ENCODE measurements at places on chromosomes 5 and 9. TPM values are rescaled to one million over a fixed set of nuclear protein-coding genes. Genes with fewer than 3 reads are reported as not detected.

Gene GRK6
- 17.3 TPM for total RNA-seq

Gene OLFML2A
- 9.6 TPM for total RNA-seq

Gene SOHLH1
- not detected for total RNA-seq

Gene OR1J2
- total RNA-seq = 1.2 TPM

Gene PDZD2
- total RNA-seq = 5.5 TPM

Gene KCNT1
- 3.6 TPM for total RNA-seq

Gene PCA3
- 8.4 TPM for total RNA-seq

Gene MAMDC2
- total RNA-seq = 3.1 TPM

Gene SKIC3
- 148 TPM for total RNA-seq

Gene SPINK4
- not detected for total RNA-seq

Gene BTNL3
- not detected for total RNA-seq

Gene ABO
- total RNA-seq = 0.48 TPM

Gene SPINK1
- total RNA-seq = 14.0 TPM

Data from umbilical cord (tissue), 2 donors.